ENCODE measurements at places on chromosomes 4 and X.
A peak's percentile ranks its signal among the peaks of the same experiment; 100 is the strongest.

GRCh38 chr4:165351359-165352130 is 24.1 kb downstream of the MSMO1 start:
- no peak for DNase-seq

GRCh38 chrX:103674531-103675454 is 11.7 kb downstream of the MORF4L2 start:
- no peak for DNase-seq

- DNase-seq = no peak
Measured at GRCh38 chr4:179941911-179942310, 2301.3 kb upstream of the TENM3 start.

GRCh38 chr4:150253965-150254630 is 175.9 kb downstream of the DCLK2 start:
- DNase-seq = no peak

DNA sequence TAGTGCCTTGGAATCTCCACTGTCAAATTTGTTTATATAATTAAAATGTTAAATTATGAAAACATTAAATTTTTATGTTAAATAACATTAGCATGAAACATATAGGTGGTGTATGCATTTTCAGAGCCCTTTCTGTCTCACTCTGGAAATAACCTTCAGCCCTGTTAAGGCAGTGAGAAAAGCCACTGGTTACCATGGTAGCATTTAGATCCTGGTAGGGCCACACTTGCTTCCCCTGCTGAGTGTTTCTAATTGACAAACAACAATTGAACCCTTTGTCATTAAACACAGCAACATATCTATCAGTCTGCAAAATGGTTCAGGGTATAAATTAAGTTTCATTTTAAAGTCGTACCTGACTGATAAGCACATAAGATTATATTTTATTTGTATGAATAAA is 63.5 kb downstream of the PDK3 start:
- DNase-seq = no peak

GRCh38 chr4:118158763-118159375 is 124.6 kb downstream of the NDST3 start:
- no peak for DNase-seq

DNA sequence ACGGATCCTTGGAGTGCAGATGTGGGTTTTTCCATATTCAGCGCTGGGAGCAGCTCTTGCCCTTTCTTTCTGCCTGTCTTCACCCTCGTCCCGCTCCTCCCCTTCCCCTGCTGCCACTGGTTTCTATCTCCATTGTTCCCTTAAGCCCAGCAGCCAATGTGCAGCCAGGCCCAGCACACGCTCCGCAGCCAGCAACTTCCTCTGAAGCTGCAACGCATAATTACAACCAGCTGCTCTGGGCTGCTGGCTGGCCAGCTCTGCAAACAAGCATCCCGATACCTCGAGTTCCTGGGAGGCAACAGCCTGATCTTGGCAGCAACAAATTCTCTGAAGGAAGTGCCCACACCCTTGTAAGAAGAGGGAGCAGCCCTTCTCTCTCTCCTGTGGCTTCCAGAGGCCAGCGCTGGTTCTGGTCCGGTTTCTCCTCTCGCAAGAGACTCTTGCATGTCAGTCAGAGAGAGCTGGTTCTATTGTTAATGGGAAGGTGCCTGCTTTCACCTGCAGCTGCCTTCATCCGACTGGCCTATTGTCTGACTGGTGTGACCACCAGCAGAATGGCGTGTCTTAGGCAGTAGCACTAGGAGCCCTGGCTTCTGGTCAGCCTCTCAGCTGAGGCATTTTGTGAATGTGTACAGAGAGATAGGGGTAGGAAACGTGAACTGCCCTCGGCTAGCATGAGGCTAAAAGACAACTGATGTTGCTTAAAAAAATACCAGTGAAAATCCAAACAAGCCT is 83.8 kb upstream of the MAML3 start:
- no peak for DNase-seq

DNA sequence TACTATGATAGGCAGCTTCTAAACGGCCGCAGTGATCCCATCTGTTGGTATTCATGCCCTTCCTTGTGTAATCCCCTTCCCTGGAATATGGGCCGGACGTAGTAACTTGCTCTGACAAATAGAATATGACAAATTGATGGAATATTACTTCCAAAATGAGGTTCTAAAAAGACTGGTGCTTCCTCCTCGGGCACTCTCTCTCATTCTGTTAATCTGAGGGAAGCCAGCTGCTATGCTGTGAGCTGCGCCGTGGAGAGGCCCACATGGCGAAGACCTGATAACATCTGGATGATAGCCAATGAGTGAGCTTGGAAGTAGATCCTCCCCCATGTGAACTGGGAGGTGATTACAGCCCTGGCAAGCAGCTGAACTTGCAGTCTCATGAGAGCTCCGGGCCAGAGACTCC is 27.2 kb upstream of the SLC25A4 start:
- no peak for DNase-seq

DNA sequence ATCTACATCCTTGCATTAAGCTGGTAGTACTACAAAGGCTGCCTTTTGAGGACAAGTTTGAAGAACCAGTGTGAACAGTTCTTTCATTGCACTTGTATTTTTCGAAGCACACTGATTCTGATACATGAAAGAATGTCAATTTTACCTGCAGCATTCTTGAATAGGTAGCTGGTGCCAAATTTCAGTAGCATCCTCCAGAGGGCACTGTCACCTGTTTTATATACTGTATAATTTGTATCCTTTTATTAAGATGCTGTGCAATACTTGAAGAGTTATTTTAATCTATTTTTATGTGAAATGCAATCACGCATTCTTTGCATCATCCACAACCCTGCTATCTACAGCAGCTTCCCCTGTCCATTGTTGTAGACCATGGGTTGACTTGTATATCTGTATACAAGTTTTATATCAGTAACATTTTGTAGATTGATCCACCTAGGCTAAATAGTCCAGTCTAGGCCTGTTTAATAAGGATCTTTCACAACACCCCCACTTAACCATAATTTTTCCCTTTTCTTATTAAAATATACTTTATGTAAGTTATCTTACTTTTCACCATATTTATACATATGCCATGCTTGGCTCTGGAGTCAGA is 325.7 kb downstream of the PCDH7 start:
- DNase-seq = no peak

DNA sequence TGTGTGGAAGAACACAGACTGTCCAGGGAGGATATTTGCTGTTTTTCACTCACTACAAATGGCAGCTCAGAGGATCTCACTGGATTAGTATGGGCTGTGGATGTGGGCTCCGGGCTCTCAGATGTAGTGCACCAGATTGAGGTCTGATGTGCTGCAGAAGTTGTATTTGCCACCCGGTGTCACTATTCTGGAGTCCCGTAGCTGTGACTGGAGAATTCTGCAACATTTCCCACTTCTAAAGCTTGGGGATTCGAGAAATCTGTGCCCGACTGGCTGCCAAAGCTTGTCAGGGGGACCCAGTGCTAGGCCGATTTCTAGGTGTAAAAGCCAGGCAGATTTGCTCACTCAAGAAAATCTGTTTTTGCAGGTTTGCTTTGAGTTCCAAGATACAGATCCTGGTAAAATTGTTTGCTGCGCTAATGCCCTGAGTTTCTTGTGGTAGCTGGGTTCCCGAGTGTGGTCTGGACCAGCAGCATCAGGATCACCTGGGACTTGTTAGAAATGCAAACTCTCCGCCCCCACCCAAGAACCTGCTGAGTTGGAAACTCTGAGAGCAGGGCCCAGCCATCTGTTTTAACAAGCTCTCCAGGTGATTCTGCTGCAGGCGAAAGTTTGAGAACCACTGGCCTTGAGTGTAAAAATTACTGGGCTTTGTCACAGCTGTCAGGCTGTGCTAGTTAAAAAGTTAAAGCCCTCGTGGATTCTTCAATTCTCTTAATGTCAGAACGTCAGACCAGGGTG is 18.1 kb downstream of the KIT start:
- no peak for DNase-seq

- DNase-seq = no peak
Measured at GRCh38 chr4:143473334-143474126, 40.0 kb upstream of the SMARCA5 start.

GRCh38 chr4:76305971-76306881 is at the start of gene STBD1:
TSS of gene STBD1 (plus strand) at chr4:76306733. CDS start at chr4:76306770, 37 bp downstream.
- peak; percentile 46 for DNase-seq

DNA sequence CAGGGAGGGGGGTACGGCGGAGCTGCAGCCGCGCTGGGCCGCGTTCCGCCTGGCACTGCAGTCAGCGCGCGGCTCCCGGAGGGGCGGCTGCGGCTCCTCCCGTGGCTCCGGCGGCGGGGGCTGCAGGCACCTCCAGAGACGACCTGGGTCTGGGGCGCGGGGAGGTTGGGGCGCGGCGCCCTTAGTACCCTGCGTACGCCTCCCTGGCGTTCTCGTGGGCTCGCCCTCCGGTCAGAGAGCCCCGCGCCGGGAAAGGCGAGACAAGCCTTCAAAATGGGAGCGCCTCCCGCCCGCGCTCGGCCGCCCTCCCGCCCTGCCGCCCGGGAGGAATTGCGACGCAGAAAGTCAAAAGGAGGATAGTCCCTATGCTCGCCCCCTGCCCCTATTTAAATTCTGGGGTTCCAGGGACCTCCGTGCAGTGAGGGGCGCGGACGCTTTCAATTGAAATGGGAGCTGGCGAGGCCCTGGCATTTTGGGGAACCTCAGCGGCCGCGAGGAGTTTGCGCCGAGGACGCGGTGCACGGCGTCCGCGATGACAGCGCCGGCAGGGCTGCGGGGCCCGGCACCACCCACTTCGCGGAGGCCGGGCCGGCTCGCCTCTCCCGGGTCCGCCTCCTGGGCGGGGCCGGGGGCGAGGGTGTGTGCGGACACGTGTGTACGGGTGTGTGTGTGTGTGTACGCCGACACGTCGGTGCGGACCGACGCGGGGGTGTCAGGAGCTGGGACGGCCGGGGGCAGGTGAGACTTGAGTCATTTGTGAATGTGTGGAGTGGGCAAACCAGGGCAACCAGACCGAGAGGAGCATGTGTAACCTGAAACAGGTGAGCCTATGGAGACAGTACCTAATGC is 544 bp downstream of the HERC3 start:
- DNase-seq = peak; percentile 78

DNA sequence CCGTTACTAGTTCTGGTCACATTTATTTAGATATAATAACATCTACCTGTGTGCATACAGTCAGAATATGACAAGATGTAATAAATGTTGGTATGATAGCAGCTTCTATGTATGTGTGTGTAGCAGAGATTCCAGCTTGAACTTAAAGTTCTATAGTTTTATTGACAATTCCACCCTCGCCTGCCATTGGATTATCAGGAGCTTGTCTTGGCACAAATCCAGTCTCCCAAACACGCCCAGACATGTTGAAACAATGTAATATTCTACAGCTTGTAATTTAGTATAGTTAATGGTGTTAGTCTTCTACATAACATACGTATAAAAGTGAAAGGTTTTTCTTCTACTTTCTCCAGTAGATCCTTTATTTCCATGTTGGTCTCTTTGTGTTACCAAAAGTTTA is 44.4 kb downstream of the BBS12 start:
- no peak for DNase-seq

GRCh38 chrX:118116713-118117550 is at the start of gene KLHL13:
TSS of gene KLHL13 (minus strand) at chrX:118116810. CDS start at chrX:118028473, 88,337 bp downstream.
- peak; percentile 20 for DNase-seq

GRCh38 chr4:120725639-120726580 is 196.6 kb downstream of the PRDM5 start:
- DNase-seq = no peak

- DNase-seq = no peak
Measured at GRCh38 chrX:9339603-9340491, 125.0 kb upstream of the TBL1X start.

- no peak for DNase-seq
Measured at GRCh38 chr4:138977524-138977923, 38.1 kb upstream of the NOCT start.

DNA sequence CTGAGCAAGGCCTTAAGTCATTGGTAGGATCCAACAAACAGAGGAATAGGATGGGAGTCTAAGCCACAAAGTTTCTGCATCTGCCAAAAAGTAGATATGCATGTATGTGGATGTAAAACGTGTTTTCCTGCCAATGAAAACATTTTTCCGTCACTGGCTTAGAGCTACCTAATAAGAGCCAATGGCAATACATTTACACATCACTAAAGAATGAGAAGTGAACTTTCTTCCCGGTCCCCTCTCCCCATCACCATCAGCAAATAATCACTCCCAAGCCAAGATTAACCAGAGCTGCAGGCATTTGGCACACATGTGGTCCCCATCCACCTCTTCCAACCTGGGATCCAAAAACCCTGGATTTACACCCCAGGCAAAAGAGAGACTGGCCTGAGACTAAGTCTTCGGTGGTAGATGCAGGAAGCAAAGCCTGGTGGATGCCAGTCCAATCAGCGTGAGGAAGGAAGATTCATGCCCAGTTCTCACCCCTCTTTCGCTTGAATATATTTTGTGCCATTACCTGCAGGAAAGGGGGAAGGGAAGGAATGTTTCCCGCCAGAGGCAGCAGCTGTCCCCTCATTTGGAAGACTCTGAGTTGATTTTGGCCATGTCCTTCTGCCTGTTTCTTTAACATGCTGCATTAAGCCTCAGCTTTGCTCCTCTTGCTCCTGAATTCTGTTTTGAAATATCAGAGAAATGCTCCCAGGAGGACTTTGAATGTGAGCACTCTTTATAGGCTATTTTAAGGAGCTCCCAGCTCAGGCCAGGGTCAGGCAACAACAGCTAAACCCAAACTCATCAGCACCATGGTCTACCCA is 131.4 kb downstream of the CHIC2 start:
- no peak for DNase-seq

- no peak for DNase-seq
Measured at GRCh38 chr4:18100657-18101056, 79.1 kb upstream of the LCORL start.

DNA sequence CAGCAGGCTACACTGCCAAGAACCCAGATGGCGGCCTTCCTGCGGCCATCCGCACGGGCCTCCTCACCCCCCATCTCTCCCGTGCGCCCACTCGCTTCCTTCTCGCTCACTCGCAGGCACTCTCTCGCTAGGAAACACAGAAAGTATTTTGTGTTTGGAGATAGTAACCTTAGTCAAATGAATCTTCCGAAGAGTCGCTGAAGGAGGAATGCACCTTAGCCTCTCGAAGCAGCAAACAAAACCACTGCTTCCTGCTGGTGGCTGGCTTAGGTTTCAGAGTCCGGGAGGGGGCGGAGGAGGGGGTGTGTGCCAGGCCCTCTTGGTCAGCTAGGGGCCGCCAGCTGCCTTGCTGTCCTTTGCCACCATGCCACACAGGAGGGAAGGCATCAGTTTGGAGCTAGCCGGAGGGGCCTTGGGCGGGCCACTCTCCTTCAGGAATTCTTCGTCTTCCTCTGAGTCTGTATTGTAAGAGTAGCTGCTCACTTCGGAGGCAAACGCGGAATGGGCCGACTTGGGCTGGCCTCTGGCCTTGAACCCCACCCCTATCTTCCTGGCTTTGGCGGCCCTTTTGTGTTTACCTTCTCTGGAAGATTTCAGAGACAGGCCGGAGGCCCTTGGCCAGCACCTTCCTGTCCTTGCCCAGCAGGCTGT is 73.2 kb upstream of the UCP1 start:
- no peak for DNase-seq

DNA sequence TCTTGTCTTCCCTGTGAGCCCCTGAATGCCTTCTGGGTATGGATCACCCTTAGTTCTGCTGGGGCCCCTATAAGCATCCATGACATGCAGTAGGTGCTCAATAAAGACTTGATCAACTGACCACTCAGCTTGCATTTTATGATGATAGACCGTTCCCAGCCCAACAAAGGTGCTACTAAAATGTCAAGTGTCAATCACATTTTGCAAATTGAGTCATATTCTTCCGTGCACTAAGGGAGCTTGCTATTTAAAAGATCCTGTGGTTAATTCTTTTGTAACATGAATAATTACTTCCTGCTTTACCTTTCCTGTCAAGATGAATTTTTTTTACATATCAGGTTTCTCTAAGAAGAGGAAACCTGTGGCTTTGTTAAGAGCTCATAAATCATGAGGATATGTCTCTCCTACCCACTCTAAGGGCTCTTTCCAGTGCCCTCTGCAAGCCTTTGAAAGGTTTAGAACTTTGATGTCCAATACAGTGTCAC is 47.6 kb downstream of the SH3KBP1 start:
- DNase-seq = no peak

Data from activated CD8-positive, alpha-beta T cell treated with anti-CD3 and anti-CD28 coated beads, Interleukin-2, amount 10 ng/mL, durations not matched to agents 7 days and 5 days (primary cell).